Eye (tissue), 1 donor: ENCODE measurements at places on chromosomes 2 and 18.

GRCh38 chr2:38905251-38905650 lies 15.6 kb downstream of the ARHGEF33 start:
- DNase-seq, result no peak

- no peak for DNase-seq
These were observed 211.8 kb downstream of the NRXN1 start for GRCh38 chr2:50820176-50820575.

DNA sequence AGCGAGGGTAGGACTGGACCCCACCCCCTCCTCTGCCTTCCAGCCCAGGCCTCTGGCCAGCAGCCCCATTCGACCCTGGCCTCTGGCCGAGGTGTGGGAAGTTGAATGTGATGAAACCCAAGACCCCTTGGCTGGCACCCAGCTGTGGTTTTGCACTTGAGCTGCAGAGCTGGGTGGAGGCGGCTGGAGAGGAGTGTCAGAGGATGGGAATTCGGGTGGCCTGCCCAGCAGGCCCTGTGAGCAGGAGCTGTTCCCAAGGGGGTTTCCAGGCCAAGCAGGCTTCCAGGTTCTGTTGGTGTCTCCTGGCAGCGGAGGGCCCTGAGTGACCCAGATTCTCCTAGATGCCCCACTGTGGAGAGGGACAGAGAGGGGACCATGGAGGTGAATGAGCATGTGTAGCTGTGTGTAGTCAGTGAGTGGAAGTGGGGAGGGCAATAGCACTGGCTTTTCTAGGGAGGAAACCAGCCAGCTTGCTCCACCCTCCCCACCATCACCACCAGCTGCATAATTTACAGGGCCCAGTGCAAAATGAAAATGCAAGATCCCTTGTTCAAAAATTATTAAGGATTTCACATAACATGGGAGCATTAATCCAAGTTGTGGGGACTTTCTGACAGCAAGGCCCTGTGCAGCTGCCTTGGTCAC lies 172.2 kb upstream of the HAAO start:
- peak; percentile 49 for DNase-seq

- DNase-seq, result no peak
These were observed 80.0 kb upstream of the PXDN start for GRCh38 chr2:1824202-1824905.

- DNase-seq, result no peak
These were observed 261.8 kb downstream of the FHOD3 start for GRCh38 chr18:36559149-36559857.

DNA sequence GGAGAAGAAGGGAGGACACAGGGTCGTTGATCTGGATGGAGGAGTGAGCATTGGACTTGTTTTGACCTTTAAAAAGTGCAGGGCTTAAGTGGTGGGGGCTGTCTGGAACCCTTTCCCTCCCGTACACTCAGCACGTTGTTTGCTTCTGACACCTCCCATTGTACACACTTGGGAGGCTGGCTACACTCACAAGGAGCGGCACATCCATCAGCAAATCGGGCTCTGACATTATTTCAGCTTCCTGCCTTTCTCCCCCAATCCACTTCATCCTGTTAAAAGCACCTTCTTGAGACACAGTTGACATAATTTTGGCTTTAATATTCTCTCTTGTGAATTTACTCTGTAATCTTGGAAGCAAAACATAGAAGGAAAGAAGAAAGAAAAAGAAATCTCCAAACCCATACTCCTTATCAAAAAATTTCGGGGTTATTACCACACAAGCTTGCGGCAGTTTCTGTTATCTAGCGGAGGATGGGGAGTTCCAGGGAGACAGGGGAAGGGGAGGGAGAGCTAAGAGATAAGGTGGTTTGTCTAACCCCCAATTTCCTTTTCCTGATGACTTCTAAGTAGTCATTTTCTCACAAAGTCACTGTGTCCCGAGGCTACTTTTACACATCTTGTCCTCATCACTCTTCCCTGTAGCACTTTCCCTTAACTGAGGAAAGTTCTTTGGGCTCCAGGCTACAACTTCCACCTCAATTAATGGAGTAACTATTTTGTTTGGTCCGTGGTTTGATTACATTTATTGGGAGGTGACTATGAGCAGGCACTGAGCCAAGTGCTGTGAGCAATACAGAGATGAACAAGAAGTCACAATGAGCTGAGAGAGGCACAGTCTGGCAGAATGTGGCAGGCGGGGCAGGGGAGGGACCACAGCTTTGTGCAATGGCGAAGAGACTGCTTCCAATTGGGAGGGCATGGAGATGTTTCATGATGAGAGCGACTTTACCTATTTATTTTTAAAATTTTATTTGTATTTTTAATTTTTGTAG lies 240.1 kb upstream of the MEX3C start:
- no peak for DNase-seq

DNA sequence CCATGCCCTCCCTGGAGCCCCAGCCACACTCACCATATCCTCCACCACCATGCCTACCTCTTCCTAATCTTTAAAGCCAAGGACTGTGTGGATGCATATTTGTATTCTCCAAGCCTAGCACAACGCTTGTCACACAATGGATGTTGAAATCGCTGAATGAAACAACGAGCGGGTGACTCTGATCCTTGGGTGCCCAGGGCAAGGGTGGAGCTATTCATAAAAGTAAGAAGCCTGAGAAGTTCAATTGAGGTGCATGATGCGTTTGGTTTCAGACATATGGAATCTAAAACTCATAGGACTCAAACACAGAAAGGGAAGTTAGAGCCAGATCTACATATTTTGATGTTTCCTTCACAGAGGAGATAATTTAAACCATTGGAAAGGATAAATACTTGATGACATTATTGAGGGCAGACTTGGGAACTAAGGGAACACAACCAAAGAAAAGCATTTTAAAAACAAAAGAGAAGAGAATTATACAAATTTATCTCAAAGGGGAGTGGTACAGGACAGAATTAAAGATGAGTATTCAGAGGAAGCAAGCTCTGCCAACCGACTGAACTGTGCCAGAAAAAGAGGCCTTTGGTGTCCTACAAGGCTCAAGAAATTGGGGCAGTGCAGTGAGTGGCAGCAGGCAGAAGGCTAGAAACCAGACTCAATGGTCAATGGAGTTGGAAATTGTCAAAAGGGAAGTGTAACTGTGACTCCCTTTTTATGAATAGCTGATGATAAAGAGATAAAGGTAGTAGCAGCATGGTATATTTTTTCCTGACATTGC lies 200.6 kb upstream of the NCKAP5 start:
- no peak for DNase-seq

DNA sequence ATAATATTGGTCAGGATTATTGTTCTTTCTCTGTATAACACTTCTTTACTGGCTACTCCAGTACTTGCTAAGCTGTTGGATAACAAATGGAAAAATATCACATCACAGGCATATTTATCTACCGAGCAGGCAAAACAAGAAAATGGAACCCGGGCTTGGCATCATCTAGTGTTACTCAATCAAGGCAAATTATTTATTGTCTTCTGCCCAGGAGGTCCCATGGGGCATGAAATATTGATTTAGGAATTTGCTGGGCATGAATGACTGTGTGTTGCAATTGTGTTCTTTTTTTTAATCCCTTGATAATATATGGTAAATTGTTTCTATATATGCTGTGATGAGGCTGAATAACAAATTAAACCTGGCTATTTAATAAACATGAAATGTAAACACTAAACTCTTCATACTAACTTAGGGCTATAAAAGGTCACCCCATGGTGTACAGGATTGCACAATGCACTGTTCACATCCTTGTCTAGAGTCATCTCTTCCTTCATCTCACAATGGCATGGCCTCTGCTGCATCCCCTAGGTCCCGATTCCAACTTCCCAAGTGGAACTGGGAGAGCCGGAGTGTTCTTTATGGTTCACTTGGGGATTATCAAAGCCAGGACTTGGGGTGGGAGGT lies 2.2 kb upstream of the PARD3B start:
- DNase-seq, result peak; percentile 45

- no peak for DNase-seq
These were observed 59.9 kb upstream of the STPG4 start for GRCh38 chr2:47214990-47215389.

GRCh38 chr18:79662439-79662838 lies 17.2 kb upstream of the CTDP1 start:
- no peak for DNase-seq
